ENCODE measurements at places on chromosomes 2 and 18.

- no peak for DNase-seq
Measured at GRCh38 chr2:198236338-198236737, 431.9 kb downstream of the PLCL1 start.

DNA sequence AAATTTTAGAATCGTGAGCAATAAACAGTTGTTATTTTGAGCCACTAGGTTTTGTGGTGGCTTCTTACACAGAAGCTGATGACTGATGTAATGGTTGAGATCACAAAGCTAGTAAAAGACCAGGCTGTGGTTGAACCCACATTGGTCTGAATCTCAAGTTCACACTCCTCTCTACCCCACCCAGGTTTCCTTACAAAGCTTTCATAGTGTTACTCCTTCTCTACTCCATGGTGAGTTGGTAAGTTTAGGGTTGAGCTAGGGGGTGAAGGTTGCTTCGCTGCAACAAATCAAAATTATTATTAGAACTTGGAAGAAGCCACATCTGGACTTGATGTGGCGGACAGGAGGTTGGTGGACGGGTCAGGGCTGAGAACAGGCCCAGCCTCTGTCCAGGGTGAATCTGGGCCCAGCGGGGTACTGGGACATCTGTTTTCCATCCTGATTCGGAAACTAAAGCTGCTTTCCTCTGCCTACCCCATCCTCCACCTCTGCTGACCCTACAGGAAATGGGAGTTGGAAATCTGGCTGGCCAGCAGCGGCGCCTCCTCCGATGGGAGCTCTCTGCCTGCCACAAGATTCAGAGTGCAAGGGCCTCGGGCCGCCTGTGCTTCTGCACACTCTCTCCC, 86.3 kb downstream of the ZFP36L2 start:
- no peak for DNase-seq

DNA sequence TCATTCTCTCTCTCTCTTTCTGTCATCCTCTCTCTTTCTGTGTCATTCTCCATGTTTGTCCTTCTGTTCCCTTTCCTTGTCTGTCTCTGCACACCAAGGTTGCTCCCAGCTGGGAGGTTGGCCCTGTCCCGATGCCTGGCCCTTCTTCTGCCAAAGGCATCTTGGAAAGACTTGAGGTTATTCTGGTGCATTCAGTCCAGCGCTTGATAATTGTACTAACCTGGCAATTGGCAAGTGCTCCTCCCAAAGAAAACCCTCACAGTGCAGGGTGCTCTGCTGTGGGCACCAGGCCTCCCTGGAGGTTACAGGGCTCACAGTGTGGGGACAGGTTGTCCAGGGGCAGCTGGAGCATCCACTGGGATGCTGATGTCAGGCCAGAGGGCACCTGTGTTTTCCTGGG, 95.4 kb downstream of the GLI2 start:
- DNase-seq = no peak

- no peak for DNase-seq
Measured at GRCh38 chr2:232438951-232439757, 16.8 kb upstream of the ALPI start.

All from progenitor cell of endocrine pancreas (in vitro differentiated cells).